ENCODE measurements at places on chromosomes 16 and 17.

GRCh38 chr16:67926181-67926750 lies 5.4 kb downstream of the CTRL start:
- peak; percentile 49 for DNase-seq

DNA sequence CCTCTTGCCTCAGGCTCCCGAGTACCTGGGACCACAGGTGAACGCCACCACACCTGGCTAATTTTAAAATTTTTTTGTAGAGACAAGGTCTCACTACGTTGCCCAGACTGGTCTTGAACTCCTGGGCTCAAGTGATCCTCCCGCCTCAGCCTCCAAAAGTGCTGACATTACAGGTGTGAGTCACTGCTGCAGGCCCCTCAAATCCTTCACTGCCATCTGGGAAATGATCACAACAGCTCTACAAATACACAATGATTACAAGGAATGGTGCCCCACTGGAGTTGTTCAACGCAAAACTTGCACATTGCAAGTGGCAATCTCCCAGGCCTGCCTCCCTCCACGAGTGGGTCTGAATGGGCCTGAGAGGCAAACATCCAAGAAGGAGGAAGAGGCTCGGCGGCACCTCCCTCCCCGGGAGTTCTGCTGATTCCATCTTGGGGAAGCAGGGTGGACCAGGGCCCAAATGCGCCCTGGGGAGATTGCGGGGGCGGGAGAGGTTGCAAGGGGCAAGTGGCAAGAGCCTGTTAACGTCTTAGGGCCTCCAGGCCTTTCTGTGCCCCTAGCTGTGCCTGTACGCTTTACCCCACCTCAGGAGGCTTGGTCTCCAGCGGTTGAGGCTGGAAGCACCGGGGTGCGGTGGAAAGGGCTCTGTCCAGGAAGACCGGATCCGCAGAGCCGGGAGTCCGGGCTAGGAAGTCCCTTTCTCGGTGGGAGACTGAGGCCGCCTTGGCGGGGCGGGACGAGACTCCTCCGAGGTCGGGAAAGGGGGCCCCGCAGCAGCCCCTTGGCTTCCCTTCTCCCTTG lies 656 bp upstream of the IGFBP4 start:
- DNase-seq = no peak

- no peak for DNase-seq
Observed at GRCh38 chr17:73284906-73285602, 23.4 kb upstream of the CPSF4L start.

GRCh38 chr16:73020409-73020884 lies 27.5 kb downstream of the ZFHX3 start:
- DNase-seq = peak; percentile 21
